ENCODE measurements at places on chromosomes 1 and 21.

DNA sequence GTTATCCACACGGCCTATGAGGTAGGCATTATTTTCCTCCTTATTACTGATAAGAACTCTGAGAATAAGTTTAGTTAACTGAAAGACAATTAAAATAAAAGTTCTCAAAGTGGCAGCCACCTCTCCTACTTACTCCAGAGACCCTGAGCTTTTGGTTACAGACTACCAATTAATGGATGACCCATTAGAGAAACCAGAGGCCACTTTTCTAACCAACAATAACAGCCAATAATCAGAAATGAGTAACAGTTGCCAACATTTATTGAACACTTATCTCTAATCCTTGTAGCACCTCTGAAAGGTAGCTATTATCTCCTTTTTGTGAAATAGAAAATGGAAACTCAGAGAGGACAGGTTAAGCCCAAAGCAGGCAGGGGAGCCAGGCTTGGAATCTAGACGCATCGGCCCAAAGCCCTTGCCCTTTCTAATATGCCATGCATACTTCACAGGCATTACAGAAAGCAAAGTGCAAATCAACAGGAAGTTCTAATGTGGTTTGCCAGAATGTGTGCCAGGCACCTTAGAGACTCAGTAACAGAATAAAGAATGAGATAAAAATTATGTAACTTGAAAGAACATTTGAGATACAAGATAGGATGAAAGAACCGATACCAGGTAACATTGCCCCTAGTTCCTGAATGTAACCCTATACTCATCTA is 50.0 kb downstream of the BEND5 start:
- no peak for DNase-seq
- no peak overlapping the region for H3K4me3 ChIP-seq
- H3K27me3 ChIP-seq, result no peaks in the 10 kb centered on the region

GRCh38 chr1:23423415-23424292 is 894 bp downstream of the TCEA3 start:
- H3K27me3 ChIP-seq, result peaks cover 98% of the 10 kb centered on the region
- peak overlapping the region; percentile 73 for H3K4me3 ChIP-seq
- peaks cover 11% of the 10 kb centered on the region for H3K4me1 ChIP-seq
- DNase-seq, result peak; percentile 51
- H3K36me3 ChIP-seq, result peaks cover 13% of the 10 kb centered on the region

GRCh38 chr1:66648901-66649595 is 103.2 kb upstream of the DYNLT5 start:
- peaks cover 16% of the 10 kb centered on the region for H3K4me1 ChIP-seq
- no peak overlapping the region for H3K4me3 ChIP-seq
- no peak overlapping the region for H3K27ac ChIP-seq
- H3K36me3 ChIP-seq, result no peaks in the 10 kb centered on the region
- H3K27me3 ChIP-seq, result no peaks in the 10 kb centered on the region

DNA sequence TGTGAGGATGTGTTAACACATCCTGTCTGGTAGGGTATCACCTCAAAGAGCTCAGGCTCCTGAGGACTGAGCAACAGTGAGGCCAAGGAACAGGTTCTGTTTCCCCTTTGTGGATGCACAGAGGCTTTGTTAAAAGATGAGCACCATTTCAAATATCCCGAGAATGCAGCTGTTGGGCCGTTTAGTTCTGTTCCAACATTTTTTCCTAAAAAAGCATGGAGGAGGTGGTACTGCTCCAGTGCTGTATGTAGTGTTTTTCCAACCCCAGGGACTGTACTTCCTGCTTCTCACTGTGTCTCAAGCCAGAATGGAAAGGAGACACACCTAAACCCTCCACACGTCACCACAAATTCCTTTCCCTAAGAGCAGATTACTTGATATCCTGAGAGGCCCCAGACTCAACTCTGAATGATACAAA is 53.8 kb upstream of the BCL10 start:
- peak overlapping the region; percentile 57 for H3K27ac ChIP-seq
- H3K4me1 ChIP-seq, result peaks cover 45% of the 10 kb centered on the region
- no peak for DNase-seq
- H3K27me3 ChIP-seq, result no peaks in the 10 kb centered on the region
- H3K4me3 ChIP-seq, result no peak overlapping the region

DNA sequence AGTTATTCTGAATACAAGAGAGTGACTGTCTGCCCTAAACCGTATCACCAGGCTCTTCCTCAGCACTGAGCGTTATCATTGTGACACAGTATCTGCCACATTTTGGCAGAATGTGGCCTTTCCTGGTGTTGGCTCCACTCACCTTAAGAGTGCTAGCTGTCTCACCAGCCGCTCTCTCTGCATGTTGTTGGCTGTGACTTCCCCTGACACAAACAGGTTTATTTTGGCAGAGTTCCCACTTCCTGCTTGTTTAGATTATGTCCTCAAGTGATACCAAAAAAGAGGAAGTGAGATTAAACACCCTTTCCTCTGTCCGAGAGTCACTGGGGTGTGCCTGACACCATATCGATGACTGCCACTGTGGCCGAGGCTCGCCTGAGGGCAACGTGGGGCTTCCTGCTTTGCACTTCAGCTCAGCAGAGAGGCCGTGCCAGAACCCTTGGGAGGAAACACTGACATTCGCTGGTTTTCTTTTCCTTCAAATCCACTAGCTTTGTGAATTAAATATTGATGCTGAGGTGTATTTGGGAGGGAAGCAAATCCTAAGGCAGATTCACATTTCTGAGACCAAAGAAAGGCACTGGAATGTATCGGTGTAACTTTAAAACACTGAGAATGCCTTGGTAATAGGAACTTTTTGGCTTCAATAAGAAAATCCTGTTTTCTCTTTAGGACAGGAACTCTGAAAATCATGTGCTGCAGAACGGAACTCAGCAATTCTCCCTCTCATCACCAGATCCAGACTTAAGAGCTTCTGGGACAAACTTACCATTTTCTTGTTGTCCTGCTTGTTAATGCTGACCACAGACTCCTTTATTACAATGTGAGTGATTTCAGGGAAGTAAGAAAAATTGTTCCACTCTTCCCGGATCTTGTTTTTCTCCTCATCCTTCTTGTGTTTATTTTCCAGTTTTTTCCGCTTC is 102.1 kb downstream of the JAK1 start:
- peaks cover 11% of the 10 kb centered on the region for H3K4me1 ChIP-seq
- peaks cover 21% of the 10 kb centered on the region for H3K36me3 ChIP-seq
- H3K27ac ChIP-seq, result peak overlapping the region; percentile 7
- no peak for DNase-seq
- H3K27me3 ChIP-seq, result no peaks in the 10 kb centered on the region

DNA sequence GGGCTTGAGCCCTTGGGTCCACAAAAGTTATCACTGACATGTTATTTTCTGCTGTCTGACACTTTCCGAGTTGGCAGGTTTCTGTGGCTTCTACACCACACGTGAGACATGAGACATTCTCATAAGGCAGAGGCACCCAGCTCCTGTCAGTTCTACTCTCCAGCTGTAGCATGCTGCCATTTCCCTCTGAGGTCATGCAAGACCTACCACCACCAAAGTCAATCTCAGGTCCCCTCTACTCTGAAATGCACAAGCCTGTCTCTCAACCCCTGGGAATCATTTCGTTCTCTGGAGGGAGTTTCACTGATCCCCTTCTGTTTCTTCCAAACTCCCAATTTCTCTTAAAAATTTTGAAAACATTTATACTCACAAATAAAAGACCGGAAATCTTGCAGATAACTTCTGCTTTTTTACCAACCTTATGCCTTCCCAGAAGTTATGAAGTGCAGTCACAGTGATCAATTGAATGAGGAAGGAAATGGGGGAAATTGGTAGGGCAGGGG is 39.5 kb upstream of the CR2 start:
- H3K27me3 ChIP-seq, result no peaks in the 10 kb centered on the region
- DNase-seq, result no peak
- H3K36me3 ChIP-seq, result no peaks in the 10 kb centered on the region
- H3K4me1 ChIP-seq, result peaks cover 3% of the 10 kb centered on the region
- no peak overlapping the region for H3K27ac ChIP-seq

DNA sequence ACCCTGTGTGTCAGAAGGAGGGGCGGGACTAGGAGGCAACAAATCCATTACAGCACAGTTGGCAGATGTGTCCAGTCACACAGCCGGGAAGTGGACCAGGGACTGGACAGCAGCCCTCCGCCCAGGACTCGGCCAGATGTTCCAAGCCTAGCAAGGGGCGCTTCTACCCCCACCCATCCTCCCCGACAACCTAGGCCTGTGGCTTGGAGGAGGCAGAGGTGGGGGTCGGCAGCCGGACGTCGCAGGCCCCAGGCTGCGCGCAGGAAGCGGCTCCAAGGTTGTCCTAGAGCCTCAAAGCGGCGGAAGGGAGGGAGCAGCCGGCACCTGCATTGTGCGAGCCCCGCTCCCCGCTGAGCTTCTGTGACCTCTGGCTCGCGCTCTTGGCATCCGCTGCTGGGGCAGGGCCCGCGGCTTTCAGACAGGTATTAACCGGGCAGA is 20.6 kb upstream of the MYCL start:
- H3K27ac ChIP-seq, result peak overlapping the region; percentile 89
- peak; percentile 88 for DNase-seq
- H3K4me1 ChIP-seq, result peaks cover 42% of the 10 kb centered on the region
- no peaks in the 10 kb centered on the region for H3K36me3 ChIP-seq

- DNase-seq, result no peak
- H3K4me3 ChIP-seq, result no peak overlapping the region
- H3K36me3 ChIP-seq, result no peaks in the 10 kb centered on the region
- H3K4me1 ChIP-seq, result peaks cover 6% of the 10 kb centered on the region
- no peak overlapping the region for H3K27ac ChIP-seq
Observed at GRCh38 chr1:174724219-174724618, 275.5 kb upstream of the CACYBP start.

- H3K27ac ChIP-seq, result peak overlapping the region; percentile 5
- no peak for DNase-seq
- peaks cover 42% of the 10 kb centered on the region for H3K36me3 ChIP-seq
- peaks cover 3% of the 10 kb centered on the region for H3K4me1 ChIP-seq
Observed at GRCh38 chr1:35835398-35835797, 27.6 kb downstream of the AGO4 start.

DNA sequence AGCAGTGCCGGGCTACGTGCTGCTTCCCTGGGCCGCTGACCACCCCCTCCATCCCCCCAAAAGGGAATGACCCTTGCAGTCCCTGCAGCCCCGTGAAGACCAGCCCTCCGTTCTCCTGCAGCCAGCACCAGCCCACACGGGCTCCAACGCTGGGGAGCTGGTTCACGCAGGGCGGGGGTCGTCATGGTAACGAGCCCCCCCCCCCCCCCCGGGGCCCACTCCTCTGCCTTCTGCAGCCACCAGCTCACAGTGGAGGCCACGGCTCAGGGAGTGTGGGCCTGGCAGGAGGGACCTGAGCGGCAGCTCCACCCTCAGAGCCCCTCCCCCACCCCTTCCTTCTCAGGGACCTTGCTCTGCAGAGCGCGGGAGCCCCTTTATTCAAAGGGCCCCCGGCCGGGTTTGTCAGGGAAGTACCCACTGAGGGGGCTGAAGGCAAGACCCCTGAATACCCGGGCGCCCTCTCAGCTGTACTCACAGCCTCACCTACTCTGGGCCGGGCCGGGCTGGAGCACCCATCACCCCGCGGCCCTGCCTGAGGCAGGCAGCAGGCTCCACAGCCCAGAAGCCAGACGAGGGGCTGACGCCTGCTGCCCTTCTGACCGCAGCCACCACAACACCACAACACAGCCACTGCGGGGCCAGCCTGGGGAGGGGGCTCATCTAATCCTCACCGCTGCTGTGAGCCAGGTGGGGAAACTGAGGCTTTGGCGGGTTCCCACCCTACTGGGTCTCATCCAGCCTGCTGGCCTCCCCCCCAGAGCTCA is 12.6 kb downstream of the MEGF6 start:
- H3K4me1 ChIP-seq, result peaks cover 19% of the 10 kb centered on the region
- H3K27me3 ChIP-seq, result no peaks in the 10 kb centered on the region
- no peak for DNase-seq
- H3K27ac ChIP-seq, result peak overlapping the region; percentile 87
- no peak overlapping the region for H3K4me3 ChIP-seq

GRCh38 chr21:41589620-41590175 is 81.7 kb upstream of the TMPRSS2 start:
- peaks cover 20% of the 10 kb centered on the region for H3K4me1 ChIP-seq
- no peak for DNase-seq

DNA sequence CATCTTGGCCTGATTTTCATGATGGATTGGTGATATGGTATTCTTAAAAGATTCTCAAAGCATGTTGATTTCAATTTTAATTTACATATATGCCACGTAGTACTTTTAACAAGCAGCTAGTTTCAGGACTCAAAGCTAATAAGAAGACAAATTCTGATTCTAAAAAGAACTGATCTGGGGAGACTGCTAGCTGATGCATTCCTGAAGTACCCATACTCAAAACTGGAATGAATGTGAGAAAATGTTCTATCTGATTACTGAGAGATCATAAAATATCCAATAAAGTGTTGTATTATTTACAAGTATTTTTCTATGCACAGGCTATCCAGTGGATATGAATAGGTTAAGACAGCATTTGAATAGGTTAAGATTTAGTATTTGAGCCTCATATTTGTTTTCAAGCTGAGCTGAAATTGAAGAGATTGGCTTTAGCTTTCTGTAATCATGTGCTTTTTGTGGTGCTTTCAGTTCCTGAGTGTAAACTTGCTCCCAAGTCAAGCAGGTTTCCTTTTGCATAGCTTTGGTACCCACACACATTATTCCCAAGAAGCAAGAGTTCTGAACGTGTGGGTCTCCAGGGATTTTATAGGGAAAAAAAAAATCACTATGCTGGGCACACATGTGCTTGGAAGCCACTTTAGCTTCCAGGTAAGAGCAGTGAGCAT is 114.1 kb downstream of the VPS13D start:
- H3K4me1 ChIP-seq, result peaks cover 25% of the 10 kb centered on the region
- no peak for DNase-seq
- peaks cover 25% of the 10 kb centered on the region for H3K36me3 ChIP-seq
- no peak overlapping the region for H3K27ac ChIP-seq
- no peak overlapping the region for H3K4me3 ChIP-seq

GRCh38 chr1:6962478-6962995 is 177.3 kb downstream of the CAMTA1 start:
- no peak overlapping the region for H3K27ac ChIP-seq
- peak overlapping the region; percentile 87 for H3K4me3 ChIP-seq
- H3K27me3 ChIP-seq, result peaks cover 3% of the 10 kb centered on the region
- no peaks in the 10 kb centered on the region for H3K36me3 ChIP-seq
- H3K4me1 ChIP-seq, result peaks cover 37% of the 10 kb centered on the region
- peak; percentile 99 for DNase-seq

GRCh38 chr1:110676970-110677369 is 2.2 kb upstream of the KCNA3 start:
- no peak overlapping the region for H3K27ac ChIP-seq
- no peak overlapping the region for H3K4me3 ChIP-seq
- H3K36me3 ChIP-seq, result peaks cover 4% of the 10 kb centered on the region
- H3K4me1 ChIP-seq, result peaks cover 11% of the 10 kb centered on the region
- H3K27me3 ChIP-seq, result peaks cover 79% of the 10 kb centered on the region
- no peak for DNase-seq

DNA sequence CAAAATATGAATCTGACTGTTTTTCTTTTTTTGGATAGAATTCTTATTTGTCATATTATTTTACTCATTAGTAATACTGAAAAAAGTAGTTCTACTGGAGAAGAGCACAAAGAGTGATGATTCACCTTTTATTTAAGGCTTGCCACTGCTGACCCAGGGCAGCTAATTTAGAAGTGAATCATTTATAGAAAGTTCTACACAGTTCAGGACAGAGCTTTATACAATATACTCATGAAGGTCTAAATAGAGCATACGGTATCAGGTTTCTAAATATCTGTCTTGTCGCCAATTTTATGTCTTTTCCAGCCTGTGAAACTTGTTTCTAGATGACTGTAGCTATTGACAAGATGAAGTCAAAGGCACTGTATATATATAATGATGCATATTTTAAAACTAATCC is 25.0 kb downstream of the GIPC2 start:
- H3K36me3 ChIP-seq, result no peaks in the 10 kb centered on the region
- H3K4me3 ChIP-seq, result no peak overlapping the region
- H3K27ac ChIP-seq, result no peak overlapping the region
- H3K4me1 ChIP-seq, result no peaks in the 10 kb centered on the region
- H3K27me3 ChIP-seq, result no peaks in the 10 kb centered on the region

- no peaks in the 10 kb centered on the region for H3K27me3 ChIP-seq
- peaks cover 85% of the 10 kb centered on the region for H3K36me3 ChIP-seq
- peaks cover 90% of the 10 kb centered on the region for H3K4me1 ChIP-seq
- peak overlapping the region; percentile 91 for H3K27ac ChIP-seq
- peak overlapping the region; percentile 7 for H3K4me3 ChIP-seq
Observed at GRCh38 chr1:42940851-42941639, 17.6 kb downstream of the SLC2A1 start.

Measured in WTC11 (cell line).